ENCODE measurements at places on chromosomes 16 and 17. TPM values are rescaled to one million over a fixed set of nuclear protein-coding genes. Genes with fewer than 3 reads are reported as not detected.

DNA sequence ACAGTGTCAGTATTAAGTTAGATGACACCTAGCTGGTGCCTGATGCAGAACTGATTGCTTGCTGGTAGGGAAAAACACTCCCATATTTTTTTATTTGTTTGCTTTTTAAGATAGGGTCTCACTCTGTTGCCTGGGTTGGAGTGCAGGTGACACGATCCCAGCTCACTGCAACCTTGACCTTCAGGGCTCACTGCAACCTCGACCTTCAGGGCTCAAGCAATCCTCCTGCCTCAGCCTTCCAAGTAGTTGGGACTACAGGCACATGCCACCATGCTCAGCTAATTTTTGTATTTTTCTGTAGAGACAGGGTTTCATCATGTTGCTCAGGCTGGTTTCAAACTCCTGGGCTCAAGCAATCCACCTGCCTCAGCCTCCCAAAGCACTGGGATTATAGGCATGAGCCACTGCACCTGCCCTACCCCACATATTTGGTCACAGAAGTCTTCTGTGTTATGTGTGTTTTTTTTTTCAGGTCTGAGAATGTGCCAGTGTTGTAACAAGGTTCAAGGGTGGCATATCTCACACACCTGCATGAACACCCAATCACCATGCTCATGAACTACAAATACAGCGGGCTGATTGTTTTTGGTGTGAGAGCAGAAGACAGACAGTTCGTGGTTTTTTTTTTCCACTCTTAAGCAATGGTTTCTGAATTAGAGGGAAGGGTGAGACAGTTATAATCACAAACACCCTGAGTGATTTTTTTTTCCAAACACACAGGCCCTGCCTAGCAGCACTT lies 22.8 kb downstream of the SPAG9 start:
- DNase-seq: no peak

The KCNH4 gene
- total RNA-seq: 0.79 TPM

The ANKRD40CL gene
- total RNA-seq: not detected

DNA sequence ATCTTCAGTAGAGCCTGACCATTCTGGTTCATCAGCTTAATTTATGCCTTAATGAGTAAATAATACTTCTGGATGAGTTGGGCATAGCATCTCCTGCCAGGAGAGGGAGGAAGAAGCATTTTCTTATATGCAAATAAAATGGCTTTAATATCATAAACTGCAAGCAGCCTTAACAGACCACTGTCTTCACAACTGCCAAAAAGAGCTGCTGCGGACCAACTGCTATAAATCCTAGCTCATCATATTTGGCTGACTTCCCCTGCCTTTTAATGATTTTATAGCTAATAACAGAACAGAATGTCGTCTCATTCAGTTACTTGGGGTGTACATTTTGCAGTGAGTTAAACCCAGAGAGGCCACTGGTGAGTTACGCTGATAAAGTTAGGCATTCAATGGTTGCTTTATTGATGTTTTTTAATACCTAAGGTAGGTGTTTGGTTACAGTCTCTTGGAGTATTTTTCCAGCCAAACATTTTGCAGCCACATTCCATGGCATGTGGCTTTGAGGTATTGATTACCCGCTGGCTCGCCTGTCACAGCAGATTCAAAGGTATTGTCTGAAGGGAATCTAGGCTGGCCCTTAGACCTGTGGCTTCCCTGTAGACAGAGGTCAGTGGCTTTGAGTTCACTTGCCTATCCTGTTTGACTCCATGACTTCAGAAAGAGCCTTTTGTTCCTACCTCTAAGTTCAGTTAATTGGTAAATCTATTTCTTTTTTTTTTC lies 16.4 kb downstream of the FAM20A start:
- no peak for DNase-seq

The ADAD2 gene
- not detected for total RNA-seq

- DNase-seq: no peak
These were observed 696.9 kb downstream of the WWOX start for GRCh38 chr16:78796221-78796866.

The SNAI3 gene
- total RNA-seq: 0.37 TPM

DNA sequence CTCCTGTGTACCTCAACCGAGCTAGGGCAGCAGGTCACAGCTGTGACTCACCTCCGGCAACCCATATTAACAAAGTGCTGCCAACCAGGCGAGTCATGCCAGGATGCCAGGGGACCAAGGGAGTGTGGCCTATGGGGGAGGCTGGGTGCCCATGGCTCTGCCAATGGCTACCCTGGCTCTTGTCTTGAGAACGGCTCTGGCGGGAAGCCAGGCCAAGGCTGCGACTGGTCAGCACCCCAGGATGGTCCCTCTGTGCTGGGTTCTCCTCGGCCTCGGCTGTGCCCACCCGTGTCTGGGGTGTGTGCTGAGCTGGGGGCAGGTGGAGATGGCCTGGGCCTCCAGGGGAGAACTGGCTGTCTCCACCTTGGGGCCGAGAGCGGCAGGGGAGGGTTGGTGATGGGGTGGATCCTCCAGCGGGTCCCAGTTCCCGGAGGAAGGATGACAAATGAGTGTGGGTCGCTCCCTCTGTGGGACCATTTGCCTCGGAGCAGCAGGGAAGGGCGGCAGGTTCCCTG lies 75.8 kb downstream of the MRC2 start:
- no peak for DNase-seq

The RAB26 gene
- 2.0 TPM for total RNA-seq

DNA sequence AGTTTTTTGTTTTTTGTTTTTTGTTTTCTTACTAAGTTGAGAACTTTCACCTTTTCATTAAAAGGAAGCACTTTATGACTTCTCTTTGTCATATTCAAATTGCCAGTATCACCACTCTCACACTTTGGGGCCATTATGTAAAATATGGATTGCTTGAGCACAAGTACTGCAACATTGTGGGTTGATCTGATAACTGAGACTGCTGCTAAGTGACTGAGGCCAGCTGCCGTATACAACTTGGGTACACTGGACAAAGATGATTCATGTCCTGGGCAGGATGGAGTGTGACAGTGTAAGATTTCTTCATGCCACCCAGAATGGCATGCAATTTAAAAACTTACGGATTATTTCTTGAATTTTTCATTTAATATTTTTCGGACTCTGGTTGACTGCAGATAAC lies 7.8 kb downstream of the TTC19 start:
- no peak for DNase-seq

- no peak for DNase-seq
These were observed 718 bp downstream of the PABPN1L start for GRCh38 chr16:88865742-88866141.

The PAM16 gene
- 40.6 TPM for total RNA-seq

The SMIM22 gene
- total RNA-seq: not detected

The GRIN2A gene
- total RNA-seq: 0.28 TPM

The SLC25A39 gene
- total RNA-seq: 53.6 TPM

The GDPD3 gene
- total RNA-seq: 1.6 TPM

DNA sequence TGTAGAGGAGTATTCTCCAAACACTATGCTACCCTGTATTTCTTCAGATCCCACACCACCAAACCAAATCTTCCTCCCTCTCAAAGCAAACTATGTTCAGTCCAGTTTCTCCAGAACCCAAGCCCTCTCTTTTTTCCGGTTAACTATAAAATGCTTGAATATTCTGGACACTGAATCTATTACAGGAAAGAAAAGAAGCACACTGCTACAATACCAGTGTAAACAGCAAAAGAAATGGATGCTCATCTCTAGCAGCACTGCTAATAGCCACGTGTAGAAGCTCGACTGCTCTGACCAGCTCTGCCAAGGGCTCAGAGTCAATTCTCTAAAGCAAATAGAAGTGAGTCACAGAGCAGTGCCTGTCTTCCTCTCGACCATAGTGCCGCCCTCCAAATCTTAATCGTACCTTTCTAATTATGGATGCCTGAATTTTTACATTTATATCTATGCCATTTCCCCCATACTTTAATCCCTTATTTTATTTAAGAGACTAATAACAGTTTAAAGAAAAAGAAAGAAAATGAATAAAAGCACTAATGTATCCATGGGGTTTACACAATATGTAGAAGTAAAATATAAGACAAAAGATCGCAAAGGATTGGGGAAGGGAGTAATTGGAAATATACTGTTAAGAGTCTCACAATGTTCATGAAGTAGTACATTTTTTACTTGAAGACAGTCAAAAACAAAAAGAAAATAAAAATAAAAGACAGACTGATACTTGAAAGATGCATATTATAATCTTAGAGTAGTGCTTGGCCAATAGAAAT lies 154.5 kb downstream of the PARN start:
- DNase-seq: no peak

GRCh38 chr17:71869293-71869692 lies 251.5 kb upstream of the SOX9 start:
- no peak for DNase-seq

DNA sequence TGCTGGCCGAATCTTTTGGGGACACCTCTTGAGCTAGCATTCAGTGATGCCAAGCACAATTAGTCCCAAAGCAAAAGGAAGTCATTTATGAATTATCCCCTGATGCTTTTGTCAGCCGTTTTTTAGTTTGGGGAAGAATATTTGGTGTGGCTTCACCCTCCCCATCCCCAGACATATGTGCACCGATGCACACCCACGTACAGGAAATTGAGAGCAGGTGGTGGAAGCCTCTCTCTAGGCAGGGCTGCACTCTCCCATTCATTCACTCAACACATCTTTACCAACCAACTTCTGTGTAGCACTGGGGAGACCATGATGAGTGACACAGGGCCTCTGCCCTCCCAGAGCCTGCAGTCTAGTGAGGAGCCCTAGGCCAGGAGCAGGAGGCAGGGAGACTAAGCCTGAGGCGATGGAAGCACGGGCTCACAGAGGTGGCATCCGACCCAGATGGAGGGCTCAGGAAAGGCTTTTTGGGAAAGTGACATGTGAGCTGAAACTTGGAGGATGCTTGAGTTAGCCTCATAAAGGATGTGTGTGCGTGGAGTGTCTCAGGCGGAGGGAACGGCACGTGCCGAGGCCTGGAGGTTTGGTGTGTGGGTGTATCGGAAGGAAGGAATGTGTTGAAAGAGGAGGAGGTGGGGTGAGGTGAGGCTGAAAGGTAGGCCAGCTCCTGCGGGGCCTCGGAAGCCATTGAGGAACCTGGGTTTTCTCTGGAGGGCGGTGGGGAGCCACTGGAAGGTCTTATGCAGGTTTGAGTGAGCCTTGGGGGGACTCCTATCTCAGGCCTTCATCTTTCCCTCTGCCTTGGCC lies 43.8 kb downstream of the PSME3IP1 start:
- no peak for DNase-seq

The P2RX1 gene
- 3.0 TPM for total RNA-seq

The HS3ST3B1 gene
- total RNA-seq: 5.8 TPM

DNA sequence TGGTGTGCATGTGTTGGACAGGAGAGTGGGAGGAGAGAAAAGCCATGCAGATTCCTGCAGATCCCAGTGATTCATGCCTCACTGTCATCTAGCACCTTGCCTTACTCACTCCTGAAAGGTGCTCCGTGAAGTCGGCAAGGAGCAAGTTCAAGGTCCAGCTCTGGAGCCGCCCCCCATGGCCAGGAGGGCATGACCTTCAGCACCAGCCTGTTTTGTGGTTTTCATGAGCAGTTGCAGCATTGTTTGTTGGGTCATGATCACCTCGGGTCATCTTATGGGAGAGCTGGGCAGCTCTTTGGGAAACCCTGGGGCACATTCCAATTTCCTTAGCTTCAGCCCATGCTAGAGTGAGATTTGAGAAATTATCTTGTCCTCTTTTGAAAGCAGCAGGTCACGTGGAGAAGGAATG lies 137.5 kb upstream of the IRX3 start:
- DNase-seq: no peak

The RUNDC3A gene
- not detected for total RNA-seq

GRCh38 chr16:85372627-85373372 lies 240.3 kb upstream of the GSE1 start:
- no peak for DNase-seq

GRCh38 chr17:37109731-37110710 lies 161.3 kb downstream of the AATF start:
- DNase-seq: no peak

- no peak for DNase-seq
These were observed 79.8 kb upstream of the GAS7 start for GRCh38 chr17:10278218-10278617.

DNA sequence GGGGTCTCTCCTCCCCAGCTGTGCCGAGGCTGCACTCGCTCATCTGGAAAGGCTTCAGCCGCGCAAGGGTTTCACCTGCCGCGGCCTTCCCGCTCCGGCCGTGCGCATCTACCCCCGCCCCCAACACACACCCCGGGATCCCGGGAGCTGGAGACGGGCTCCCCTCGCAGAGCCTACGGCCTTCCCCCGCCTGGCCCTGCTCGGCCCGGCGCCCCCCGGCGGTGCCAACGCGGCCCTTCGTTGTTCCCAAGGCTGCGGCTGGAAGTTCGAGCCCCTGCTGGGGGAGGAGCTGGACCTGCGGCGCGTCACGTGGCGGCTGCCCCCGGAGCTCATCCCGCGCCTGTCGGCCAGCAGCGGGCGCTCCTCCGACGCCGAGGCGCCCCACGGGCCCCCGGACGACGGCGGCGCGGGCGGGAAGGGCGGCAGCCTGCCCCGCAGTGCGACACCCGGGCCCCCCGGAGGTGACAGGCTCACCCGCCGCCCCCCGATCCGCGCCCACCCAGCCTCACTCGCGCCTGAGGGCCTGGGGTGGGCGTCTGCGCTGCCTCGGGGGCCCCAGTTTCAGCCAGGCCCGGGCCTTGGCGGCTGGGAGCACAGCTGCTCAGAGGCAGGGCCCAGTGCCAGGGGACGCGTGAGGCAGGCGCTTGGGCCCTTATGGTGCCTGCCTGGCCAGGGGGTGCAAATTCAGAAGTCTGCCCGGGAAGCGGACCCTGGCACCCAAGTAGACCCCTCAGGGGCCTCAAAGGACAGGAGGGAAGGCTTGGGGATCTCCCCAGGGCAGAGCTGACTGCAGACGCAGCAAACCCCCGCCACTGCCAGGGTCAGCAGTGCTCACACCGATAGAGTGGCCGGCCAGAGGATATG lies 11.2 kb downstream of the GALK1 start:
- DNase-seq: no peak

DNA sequence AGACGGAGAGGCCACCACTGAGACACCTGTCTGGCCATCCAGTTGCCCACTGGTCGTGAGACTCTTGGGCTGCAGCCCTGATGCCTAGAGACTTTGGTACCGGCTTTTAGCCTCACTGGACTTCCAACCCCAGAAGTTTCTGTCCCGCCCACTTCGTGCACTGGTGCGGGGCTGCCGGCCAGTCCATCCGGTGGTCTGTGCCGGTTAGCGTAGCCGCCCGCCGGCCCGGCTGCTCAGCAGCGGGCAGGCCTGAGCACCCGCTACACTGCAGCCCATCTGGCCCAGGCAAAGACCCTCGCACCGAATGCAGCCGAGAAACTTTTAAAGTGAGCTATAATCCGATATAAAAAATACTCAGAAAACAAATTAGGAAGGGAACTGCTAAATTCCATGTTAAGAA lies 30.7 kb downstream of the AKAP10 start:
- DNase-seq: no peak

The CPNE2 gene
- total RNA-seq: 50.6 TPM

The ZNF469 gene
- total RNA-seq: 10.9 TPM

The CDRT15L2 gene
- not detected for total RNA-seq

- no peak for DNase-seq
These were observed 162.0 kb downstream of the CHD9 start for GRCh38 chr16:53216798-53217197.

GRCh38 chr17:8695241-8695640 lies 49.4 kb downstream of the CCDC42 start:
- DNase-seq: no peak

All from omental fat pad (tissue), 4 donors.